ENCODE measurements at places on chromosomes 11 and 22.

GRCh38 chr22:39719559-39720450, 149.3 kb downstream of the CACNA1I start:
- peak; percentile 56 for DNase-seq

DNA sequence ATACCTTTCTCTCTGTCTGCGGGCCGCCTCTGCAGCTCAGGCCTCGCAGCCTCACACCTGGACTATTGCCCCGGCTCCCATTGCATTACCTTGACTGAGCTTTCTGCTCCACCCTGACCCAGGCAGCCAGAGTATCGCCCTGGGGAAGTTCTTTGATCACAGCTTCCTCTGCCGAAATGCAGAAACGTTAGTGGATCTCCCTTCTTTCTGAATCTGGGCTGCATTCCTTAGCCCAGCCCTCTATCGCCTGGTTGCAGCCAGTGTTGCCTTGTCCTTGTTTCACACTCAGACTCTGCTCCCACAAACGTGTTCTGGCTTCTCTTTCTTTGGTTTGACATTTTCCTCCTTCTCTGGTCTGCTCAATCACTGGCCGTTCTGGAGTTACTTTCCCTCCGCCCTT, 195.7 kb downstream of the ADAMTS15 start:
- no peak for DNase-seq

DNA sequence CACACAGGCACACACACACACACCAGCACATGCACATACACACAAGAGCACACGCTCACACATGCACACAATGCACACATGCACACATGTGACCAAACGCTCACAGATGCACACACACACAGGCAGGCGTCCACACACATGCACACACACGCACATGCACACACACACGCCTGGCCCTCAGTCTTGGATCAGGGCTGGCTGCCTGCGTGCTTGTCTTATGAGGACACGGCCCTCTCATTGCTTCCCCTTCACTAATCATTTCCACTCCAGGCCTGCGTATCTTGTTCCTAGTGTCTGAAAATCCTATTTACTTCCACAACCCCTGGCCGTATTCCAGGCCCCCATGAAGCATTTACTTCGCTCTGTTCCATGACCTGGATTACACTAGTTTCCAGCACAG, 740.5 kb downstream of the BRD1 start:
- no peak for DNase-seq

GRCh38 chr11:118924591-118925585, 838 bp downstream of the BCL9L start:
- peak; percentile 61 for DNase-seq

DNA sequence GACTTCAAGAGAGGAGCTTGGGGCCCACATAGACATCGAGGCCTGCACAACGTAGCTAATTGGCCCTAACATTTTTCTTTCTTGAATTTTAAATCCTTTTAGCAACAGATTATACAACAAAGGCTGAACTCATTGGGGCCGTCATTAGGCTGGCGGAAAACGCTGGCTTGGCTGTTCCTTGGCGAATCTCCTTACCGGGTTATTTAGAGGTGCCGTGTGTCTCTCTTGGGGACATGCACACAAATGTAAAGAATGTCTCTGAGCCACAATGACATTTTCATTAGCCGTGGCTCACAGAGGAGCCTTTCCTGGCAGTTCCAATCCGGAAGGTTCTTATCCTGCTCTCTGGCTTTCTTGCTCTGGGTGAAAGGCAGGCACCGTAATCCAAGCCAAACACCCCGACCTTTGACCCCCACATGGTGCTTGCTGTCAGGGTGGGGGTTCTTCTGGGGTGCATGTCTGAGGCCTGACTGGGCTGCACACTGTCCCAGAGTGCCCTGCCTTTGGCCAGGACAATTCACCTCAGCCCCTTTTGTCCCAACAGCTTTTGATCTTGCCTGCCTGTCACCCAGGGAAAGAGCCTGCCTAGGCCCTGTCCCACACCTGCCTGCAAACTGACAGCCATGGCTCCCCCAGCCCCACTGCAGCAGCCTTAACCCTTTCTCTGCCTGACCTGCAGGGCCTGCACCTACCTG, 9.2 kb upstream of the FGF3 start:
- no peak for DNase-seq

DNA sequence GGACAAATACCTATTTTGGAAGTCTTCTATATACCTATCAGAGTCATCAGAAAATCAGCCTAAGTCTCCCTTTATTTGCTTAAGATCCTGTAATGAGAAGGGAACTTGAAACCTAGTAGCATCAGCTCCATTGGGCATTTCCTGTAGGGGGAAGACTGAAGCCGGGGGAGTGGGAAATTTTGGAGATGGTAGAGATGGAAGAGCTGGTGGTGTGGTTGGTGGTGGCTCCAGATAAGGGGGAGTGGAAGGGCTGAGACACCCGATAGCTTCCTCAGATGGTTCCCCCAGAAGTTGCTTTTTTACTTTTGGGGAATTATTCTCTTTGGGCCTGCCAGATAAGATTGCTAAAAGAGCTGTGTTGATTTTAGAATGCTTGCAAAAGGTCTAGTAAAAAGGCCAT, 16.4 kb upstream of the EI24 start:
- DNase-seq: no peak

Data from ureter (tissue), 1 donor.